Suppressor macrophage (primary cell): ENCODE measurements at places on chromosomes 3 and 15.

DNA sequence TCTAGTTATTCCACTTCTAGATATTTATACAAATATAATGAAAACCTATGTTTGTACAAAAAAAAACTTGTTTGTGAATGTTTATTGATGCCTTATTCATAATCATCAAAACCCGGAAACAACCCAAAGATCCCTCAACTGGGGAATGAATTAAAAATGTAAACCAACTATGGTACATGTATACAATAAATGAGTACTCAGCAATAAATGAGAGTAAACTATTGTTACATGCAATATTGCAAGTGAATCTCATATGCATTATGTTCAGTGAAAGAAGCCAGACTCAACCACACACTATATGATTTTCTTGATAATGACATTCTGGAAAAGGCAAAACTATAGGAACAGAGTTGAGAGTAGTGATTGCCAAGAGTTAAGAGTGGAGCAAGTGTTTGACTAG lies 12.3 kb downstream of the ZNF860 start:
- no peak for DNase-seq

GRCh38 chr15:58453931-58454793 lies 22.4 kb downstream of the LIPC start:
- DNase-seq: peak; percentile 64

DNA sequence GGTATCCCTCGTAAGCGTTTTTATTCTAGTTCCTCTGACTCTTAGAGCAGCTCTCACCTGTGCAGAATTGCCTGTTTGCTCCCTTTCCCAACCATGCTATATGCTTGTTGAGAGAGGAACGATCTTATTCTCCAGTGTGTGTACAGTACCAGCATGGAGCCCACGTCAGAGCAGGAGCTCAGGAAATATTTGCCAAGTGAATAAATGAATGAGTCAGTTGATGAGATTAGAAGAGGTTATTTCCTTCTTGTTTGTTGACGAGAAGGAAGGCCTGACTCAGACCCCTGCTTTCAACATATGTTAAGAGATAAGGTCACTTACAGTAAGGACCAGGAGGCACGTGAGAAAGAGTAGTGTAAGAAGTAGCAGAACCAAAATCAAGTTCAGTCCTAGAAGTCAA lies 106.3 kb upstream of the ABHD17C start:
- no peak for DNase-seq

- no peak for DNase-seq
Measured at GRCh38 chr3:135017003-135017893, 222.2 kb downstream of the EPHB1 start.

GRCh38 chr3:47425383-47425778 lies 44.6 kb downstream of the PTPN23 start:
- no peak for DNase-seq

DNA sequence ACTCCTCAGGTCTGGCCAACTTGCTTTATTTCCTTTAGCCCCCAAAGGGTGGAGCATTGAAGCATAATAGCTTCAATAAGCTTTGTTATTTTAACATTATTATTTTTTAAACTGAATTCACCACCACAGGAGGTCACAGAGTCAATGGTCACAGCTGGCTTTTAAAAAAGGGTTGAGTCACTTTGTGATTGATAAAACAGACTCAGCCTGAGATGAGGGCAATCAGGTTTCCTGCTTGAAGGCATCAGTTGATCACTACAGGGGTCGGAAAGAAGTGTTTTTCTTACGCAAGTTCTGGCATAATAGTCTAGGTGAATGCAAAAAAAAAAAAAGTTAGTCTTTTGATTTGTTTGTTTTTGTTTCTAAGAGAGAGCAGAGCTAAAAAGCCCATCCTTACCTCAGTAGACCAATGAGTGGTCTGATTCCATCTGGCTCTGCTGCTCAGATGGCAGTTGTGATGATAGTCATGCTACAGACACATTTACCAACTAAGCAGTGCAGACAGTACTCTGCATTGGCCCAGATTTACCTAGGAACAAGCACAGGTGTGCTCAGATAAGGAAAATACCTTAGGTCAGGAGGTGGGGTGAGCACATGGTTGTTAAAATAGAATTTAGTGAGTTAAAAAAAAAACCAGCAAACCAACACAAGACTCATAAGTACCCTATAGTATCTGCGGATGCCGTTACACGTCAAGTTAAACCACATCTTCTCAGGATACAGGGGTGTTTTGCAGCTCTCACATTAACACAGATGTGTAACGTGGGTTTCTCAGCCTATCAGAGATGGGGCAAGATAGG lies 22.6 kb downstream of the ZNF80 start:
- DNase-seq: no peak

GRCh38 chr15:36693644-36694043 lies 114.2 kb downstream of the CDIN1 start:
- no peak for DNase-seq

GRCh38 chr3:13547591-13548371 lies 1.1 kb upstream of the FBLN2 start:
- DNase-seq: no peak

GRCh38 chr15:96217983-96218382 lies 112.5 kb upstream of the NR2F2 start:
- no peak for DNase-seq

DNA sequence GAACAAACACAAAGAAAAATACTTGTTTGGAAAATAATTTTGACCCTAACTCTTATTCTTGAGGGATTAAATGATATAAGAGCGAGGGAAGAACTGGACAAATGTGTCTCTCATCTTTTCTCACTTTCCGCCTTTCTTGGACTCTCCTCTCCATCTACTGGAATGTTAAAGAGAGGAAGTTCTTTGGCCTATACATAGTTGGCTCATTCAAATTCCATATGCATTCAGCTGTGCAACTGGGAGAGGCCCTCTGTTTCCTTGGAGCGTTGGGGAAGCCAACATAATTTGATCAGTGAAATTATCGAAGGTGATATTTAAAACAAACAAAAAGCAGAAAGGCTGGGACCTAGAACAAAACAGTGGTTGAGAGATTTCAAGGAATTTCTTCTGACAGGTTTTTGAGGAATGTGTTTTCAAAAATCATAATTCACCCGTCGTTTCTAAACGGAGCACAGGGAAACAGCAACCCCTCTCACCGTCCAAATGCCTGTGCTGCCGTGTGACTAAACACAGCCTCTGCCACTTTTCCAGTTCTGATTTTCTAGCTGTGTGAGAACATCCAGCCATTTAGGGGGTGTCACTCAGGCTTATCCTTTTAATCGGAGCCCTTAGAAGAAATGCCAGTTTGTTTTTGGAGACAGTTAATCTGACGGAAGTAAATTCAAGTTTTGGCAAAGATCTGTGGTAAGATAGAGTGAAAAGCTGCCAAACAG lies 489.9 kb downstream of the SOX2 start:
- no peak for DNase-seq

DNA sequence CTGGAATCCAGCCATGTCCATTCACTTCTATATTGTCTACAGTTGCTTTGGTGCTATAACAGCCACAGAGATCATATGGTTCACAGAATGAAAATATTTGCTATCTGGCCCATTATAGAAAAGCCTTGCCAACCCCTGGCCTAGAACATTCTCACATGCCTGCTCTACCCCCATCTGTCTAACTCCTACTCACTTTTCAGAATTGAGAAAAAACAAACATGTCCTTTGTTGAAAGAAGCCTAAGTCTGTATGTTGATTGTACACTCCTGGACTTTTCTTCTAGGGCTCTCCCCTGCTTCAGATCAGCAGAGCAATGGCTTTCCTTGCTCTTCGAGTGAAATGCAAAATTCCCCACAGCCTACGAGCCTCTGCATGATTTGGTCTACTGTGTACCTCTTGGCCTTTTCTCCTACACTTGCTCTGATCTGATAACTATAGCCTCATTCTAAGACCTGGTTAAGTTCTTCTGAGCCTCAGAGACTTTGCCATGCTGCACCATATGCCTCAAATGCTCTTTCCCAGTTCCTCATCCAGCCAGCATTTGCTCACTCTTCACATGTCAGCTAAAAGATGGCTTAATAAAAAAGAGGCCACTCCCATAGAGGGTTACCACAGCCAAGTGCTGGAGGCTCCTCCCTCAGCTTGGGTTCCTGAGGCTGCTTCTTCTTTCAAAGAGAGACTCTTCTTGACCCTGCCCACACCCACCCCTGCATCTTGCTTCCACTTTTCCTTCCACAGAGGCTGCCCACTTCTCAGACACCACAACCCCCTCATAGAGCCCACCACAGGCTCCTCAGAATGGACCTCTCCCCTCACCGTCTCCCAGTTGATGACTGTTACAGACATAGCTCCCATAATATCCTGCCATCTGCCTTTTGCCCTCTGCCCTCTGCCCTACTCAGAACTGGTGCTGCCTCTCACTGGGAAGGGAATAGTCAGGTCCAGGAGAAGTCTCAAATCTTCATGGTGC lies 22.9 kb upstream of the DCLK3 start:
- peak; percentile 78 for DNase-seq

- peak; percentile 12 for DNase-seq
Measured at GRCh38 chr3:148319960-148320359, 377.7 kb upstream of the AGTR1 start.

DNA sequence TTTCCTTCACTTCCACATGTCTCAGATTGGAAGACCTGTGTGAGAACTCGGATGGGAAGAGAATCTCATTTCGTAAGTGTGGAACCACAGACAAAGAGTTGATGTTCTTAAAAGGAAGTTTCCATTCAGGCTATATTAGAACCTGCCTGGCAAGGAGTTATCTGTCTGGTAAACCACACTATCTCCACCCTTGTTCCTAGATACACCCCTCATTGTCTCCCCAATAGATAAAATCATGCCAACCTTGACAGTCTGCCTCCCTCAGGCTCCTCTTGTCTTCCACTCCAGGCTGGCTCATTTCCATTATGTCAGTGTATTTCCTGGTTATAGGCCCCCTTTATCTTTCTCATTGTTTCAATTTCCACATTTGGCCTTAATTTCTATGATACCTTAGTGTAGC lies 89.2 kb downstream of the TMEM108 start:
- no peak for DNase-seq

DNA sequence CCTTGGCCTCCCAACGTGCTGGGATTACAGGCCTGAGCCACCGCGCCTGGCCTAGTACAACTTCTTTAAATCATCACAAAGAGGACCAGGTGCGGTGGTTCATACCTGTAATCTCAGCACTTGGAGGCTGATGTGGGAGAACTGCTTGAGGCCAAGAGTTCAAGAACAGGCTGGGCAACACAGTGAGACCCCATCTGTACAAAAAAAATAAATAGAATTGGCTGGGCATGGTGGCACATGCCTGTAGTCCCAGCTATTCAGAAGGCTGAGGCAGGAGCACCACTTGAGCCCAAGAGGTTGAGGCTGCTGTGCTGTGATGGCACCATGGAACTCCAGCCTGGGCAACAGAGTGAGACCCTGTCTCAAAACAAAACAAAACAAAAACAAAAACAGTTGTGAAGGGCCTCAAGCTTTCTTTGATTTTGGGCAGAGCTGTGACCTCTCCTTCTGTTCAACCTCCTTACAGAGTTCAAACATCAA lies 5.9 kb downstream of the RMDN3 start:
- DNase-seq: no peak

DNA sequence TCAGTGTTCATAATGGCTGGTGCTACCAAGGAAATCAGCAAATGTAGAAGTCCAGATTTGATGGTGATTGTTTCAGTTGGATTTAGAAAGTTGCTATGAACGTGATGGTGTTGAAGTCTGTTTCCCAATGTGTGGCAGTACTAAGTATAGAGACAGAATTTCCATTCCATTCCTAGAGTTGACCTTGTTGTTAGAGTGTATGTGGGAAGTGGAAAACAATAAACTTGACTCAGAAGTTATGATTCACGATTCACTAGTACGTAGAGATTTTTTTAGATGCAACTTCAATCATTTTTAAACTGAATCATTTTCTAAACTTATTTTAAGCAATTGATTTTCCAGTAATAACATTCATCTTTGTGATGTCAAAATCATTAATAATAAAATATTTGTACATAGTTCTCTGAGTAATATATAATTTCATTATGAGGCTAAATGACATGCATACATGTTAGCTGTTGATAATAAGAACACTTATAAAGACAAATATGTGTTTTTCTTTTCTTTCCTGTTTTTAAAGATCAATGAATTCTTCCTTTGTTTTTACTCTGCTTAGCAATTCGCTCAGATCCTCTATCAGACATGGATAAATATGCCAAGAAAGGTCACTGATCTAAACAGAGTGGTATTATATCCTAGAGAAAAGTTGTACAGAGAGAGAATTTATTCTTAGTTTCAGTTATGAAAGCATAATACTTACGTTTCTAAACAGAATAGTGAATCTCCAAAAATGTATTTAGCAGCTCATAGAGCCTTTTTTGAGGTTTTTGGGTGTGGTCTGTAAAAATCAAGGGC lies 108.8 kb upstream of the GPR149 start:
- no peak for DNase-seq

- no peak for DNase-seq
Measured at GRCh38 chr15:97482521-97482920, 478.0 kb upstream of the ARRDC4 start.

- DNase-seq: no peak
Measured at GRCh38 chr3:1726741-1727140, 371.9 kb upstream of the CNTN4 start.
